ENCODE measurements at places on chromosomes 5 and 9. TPM values are rescaled to one million over a fixed set of nuclear protein-coding genes. Genes with fewer than 3 reads are reported as not detected.

The CDKN2A gene
- 5.4 TPM for total RNA-seq

The NXNL2 gene
- total RNA-seq, result 0.32 TPM

The AK3 gene
- total RNA-seq, result 33.5 TPM

The COL5A1 gene
- total RNA-seq, result 7.4 TPM

The SV2C gene
- not detected for total RNA-seq

The STC2 gene
- 6.6 TPM for total RNA-seq

The PKN3 gene
- total RNA-seq, result 22.7 TPM

The C5orf52 gene
- total RNA-seq, result not detected

The ADGRV1 gene
- under 0.01 TPM for total RNA-seq

The ANKRD31 gene
- total RNA-seq, result under 0.01 TPM

The FAM163B gene
- total RNA-seq, result not detected

The AIF1L gene
- 17.4 TPM for total RNA-seq

The PCDHGB2 gene
- 5.1 TPM for total RNA-seq
